Activated T-cell treated with anti-CD3 and anti-CD28 coated beads, Interleukin-2, amount 50 U/mL, for 4 hours (primary cell): ENCODE measurements at places on chromosomes 4 and X.

DNA sequence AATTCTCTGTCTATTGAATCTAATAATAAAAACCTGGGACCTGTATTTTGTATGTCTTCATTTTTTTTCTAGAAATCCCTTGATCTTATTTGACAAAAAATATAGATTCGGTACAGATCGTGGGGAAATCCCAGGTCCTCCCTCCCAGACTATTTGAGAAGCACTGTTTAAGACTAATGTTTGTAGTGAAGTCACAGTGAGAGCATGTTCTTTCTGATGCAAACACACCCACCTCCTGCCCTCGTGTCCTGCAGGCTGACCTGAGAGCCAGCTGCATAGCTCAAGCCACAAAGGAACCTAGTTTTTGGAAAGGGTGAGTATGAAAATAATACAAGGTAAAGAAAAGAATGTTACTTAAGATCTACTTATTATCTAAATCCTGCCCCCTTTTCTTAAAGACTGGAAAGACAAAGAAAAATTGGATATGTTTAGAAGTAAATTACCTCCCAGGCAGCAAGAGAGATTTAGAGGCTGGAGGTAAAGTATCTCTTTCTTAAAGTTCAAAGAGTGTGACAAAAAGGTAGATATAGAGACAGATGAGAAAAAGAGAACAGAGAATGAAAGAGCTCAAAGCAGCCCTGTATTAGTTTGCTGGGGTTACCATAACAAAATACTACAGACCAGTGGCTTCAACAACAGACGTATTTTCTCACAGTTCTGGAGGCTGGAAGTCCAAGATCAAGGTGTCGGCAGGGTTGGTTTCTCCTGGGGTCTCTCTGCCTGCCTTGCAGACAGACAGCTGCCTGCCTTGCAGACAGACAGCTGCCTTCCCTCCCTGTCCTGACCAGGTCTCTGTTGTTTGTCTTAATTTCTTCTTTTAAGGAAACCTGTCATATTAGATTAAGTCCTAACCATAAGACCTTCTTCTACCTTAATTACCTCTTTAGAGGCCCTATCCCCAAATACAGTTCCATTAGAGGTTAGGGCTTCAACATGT lies 20.4 kb upstream of the DCTD start:
- DNase-seq = no peak

DNA sequence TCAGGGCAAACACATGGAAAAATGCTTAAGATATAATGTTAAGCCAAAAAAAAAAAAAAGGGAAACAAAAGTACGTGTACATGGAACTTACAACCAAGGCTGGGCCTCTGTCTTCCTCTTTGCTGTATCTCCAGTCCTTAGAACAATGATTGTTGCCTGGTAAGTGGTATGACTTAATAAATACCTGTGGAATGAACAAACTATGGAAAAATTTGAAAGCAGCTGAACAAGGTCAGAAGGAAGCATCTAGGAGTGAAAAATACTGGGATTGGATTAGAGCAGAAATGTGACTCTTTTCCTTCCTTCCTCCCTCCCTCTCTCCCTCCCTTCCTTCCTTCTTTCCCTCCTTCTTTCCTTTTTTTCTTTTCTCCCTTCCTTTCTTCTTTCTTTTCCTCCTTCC lies 54.2 kb upstream of the SMIM10 start:
- DNase-seq = no peak

- peak; percentile 24 for DNase-seq
These were observed 134.5 kb upstream of the KLF3 start for GRCh38 chr4:38529189-38530115.

GRCh38 chr4:118974758-118975157 lies 86.1 kb downstream of the SYNPO2 start:
- DNase-seq = no peak

DNA sequence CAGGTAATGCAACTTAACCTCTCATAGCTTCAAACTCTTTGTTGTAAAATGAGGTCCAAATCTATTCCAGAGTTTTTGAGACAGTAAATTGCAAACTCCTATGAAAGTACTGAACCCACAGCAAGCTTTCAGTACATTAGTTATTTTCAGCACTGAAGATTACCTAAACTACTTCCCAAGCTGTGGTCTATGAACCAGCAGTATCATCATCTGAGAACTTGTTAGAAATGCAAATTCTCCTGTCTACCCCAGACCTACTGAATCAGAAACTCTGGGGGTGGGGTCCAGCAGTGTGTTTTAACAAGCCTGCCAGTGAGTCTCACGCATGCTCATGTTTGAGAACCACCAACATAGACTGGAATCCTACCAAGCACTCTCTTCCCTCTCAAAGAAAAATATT lies 5.7 kb upstream of the CASP6 start:
- no peak for DNase-seq

DNA sequence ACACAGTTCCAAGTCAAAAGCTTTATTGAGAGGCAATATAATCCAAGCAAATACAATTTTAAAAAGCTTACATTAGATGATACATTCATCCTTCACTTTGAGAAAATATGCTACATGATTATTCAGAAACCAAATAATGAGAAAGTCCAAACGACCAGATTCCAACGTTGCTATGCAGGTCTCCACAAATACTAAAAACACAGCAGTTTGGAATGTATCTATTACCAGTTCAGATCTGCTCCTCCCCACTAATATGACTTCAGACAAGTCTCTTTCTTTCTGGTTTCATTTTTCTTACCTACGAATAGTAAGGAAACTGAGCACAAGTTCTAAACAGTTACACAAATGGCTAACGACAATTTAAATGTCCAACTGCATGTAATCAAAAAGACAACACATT lies 9.5 kb downstream of the NAF1 start:
- DNase-seq = no peak

DNA sequence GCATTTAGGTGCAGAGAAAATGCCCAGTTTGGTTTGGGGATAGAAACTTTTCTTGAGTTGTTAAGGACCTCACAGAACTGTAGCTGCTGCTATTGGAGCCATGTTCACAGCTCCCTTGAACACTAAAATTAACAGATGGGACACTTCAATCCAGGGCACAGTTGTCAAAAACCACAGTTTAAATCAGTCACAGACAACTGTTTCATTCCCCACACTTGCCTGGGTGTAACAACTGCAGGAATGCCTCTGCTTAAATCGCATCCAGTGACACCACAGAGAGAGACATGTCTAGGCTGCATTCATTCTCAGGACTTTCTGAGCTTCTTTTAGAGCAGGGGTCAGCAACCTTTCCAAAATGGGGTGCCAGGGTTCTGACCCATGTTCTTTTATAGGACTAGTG lies 12.7 kb upstream of the CAPN6 start:
- DNase-seq = no peak

GRCh38 chrX:15160558-15161095 lies 109.3 kb downstream of the ASB9 start:
- no peak for DNase-seq

GRCh38 chr4:9762823-9763475 lies 18.5 kb upstream of the DRD5 start:
- DNase-seq = no peak

GRCh38 chrX:10395643-10396042 lies 224.7 kb downstream of the MID1 start:
- DNase-seq = no peak

GRCh38 chr4:89136525-89136924 lies 25.2 kb downstream of the TIGD2 start:
- DNase-seq = no peak

DNA sequence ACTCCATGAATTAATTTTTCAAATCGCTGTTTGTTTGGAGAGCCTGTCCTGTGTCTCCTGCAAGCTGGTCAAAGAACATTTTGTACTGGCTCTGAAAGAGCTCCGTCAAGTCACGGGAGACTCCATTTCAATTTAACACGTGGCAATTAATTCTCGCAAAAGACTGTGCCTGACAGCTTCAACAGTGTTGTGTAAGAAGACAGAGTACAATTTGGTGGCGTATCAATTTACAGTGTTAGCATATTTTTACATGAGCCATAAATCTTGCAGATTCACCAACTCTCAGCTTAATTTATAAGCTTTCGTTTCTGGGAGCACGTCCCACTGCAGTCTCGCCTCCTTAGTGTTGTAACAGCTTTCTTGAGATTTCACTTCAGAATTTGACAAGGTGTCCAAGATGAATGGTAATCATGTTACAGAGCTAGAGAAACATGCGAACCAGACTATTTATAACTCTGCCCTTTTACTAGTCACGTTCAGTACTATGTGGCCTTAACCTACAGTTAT lies 70.8 kb downstream of the RWDD4 start:
- no peak for DNase-seq

DNA sequence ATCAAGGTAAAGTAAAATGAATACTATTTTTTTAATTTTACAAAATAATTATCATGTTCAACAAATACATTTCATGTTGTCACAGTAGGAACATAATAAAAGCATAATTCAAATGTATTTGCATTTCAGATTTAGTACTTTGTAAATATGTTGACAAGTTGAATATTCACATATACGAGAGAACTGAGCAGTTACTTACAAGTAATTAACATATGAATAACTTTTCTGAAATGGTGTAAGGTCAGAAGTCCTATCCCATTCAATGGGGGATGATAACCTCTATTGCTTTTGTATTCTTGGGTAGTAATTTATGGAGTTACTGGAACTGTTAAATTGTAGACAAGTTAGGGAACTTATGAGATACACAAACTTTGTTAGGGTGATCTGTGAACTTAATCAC lies 191.1 kb downstream of the COX7B2 start:
- DNase-seq = no peak

- DNase-seq = no peak
These were observed 46.1 kb downstream of the C4orf46 start for GRCh38 chr4:158625544-158625943.

DNA sequence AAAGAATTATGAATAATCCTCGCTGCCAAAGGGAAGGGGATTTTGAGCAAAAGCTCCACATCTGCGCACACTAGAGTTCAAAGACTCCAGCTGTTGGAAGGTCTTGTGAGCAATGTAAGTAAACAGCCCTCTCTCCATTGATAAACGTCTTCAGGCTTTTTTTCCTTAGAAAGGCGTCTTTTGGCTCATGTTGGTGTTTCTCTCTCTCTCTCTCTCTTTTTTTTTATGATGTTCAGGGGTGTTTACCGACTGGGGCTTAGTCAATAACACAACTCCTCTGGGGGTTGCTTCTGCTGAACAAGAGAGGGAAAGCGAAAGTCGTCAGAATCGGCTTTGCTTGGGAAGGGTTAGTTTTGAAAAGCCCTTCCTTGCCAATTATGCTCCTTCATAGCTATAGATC lies 53.2 kb upstream of the C1QTNF7 start:
- no peak for DNase-seq
